ENCODE measurements at places on chromosomes 2 and 18. TPM values are rescaled to one million over a fixed set of nuclear protein-coding genes. Genes with fewer than 3 reads are reported as not detected.
A peak's percentile ranks its signal among the peaks of the same experiment; 100 is the strongest.

DNA sequence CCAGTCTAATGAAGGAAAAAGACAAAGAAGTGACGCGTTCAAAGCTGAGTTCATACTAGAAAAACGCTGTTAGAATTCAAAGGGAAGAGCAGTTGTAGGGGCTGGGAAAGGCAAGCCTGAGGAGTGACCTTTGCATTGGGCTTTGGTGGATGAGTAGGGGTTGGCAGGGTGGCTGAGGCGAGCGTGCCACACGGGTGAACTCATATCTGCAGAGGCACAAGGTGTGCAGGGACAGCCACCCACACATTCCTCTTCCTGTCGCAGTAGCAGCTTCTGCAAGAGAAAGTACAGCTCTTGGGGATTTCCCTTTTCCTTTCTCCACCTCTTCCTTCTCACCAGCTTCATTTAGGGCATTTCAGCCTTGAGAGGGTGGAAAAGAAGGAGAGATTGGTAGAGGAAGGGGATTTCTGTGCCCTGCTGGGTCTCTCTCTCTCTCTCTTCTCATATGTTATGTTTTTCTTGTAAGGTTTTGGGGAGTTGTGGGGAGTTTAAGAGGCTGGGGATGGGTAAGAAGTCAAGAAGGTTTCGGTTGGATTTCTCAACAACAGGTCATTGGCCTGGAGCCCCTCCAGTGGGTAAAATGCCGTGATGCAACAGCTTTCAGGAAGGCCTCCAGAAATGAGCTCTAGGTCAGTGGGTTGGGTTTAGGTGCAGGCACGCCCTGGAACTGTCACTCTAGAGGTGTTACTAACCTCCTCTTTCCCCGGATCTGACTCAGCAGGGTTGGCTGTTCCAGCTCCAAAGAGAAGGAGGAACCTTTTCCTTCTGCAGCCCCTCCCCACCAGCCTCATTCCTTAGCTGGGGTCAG, 40.1 kb downstream of the ODC1 start:
- peak; percentile 75 for DNase-seq

- DNase-seq: no peak
Observed at GRCh38 chr2:6341588-6342129, 524.0 kb downstream of the CMPK2 start.

DNA sequence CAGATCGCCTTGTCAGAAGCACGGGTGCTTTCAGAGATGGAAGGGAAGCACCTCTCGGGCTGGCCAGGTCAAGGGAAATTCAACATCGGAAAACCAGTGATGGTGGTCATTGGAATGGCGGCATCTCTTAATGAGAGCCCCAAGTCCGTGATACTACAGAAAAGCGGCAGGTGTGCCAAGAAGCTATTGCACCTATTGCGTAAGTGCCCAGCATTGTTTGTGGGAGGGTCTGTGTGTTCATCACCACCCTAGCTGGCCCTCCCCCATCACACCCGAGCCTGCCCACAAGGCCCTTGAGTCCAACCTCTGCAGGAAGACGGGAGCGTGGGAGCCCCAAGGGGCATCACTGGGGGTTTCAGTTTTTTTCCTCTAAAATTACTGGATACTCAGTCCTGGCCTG, 100.7 kb downstream of the DGKD start:
- DNase-seq: no peak

DNA sequence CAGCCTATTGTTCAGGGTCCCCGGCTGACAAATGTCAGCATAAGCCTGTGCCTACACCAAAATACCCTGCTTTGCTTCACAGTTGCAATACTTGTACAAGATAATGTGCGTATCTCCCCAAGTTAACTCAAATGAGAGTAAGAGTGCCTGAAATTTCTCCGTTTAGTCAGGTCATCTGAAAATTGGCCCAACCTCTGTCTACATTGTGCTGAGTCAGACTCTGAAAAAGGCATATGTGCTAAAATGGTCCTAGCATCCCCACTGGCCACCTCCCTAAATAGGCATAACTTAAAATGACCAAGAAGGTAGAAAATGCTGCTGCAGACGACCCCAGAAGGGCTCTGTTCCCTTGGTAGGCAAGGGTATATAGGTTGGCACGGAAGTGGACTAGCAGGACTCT, 1653.8 kb upstream of the DDX18 start:
- no peak for DNase-seq

DNA sequence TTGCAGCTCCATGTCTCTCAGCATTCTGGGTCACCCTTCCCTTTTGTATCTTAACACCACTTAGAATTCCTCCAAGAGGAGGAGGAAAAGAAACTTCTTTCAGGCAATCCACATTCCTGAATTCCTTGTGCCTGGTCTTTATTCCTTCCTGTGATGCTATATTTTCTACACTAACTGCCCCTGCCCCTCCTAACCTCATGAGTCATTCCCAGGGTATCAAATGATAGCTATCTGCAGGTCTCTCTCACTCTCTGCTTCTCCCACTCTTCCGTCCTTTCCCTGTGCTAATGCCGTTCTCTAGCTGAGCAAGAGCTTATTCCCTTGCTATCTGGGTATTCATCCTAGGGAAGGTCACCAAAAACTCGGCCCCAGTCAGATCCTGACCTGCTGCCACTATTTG, 395.0 kb upstream of the TCF4 start:
- DNase-seq: no peak

DNA sequence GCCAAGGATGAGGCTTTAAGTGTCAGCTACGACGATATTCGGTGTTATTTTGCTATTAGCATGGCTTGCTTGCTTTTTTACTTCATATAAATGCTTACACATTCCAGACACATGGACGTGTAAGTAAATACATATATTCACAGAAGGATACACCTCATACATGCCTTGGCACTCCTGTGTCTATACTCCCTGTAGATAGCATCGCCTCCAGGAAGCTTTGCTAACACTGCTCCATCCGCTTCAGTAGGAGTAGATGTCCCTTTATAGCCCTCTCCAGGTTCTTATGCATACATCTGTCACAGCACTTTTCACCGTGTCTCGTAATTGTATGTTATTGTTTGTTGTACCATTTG, 27.5 kb upstream of the KCTD1 start:
- DNase-seq: no peak

- DNase-seq: no peak
Observed at GRCh38 chr18:36349552-36349951, 52.0 kb downstream of the FHOD3 start.

GRCh38 chr2:238094438-238095022, 5.6 kb upstream of the ESPNL start:
- no peak for DNase-seq

GRCh38 chr2:31606509-31606908, 25.8 kb upstream of the SRD5A2 start:
- no peak for DNase-seq

DNA sequence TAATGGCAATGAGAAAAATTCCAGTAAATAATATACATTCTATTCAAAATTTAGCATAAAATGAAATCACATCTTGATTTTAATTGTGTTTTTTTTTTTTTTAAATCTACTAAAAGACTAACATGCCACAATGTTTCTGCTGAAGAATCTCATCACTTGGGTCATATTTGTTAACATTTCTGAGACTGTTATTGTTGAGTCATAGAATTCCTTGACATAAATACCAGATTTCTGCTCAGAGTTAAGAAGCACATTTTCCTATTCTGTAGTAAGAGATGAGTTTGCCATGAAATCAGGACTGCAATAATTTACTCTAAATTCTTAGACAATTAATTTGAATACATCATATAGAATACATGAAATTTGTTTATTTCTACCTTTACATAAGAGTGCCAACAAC, 154.9 kb upstream of the KYNU start:
- DNase-seq: no peak

The ABCB11 gene
- total RNA-seq: not detected

The PNO1 gene
- 8.5 TPM for total RNA-seq

The CYP27A1 gene
- total RNA-seq: not detected
